ENCODE measurements at places on chromosomes 3 and 15.

- DNase-seq, result no peak
Measured at GRCh38 chr3:54985856-54986255, 58.0 kb upstream of the LRTM1 start.

DNA sequence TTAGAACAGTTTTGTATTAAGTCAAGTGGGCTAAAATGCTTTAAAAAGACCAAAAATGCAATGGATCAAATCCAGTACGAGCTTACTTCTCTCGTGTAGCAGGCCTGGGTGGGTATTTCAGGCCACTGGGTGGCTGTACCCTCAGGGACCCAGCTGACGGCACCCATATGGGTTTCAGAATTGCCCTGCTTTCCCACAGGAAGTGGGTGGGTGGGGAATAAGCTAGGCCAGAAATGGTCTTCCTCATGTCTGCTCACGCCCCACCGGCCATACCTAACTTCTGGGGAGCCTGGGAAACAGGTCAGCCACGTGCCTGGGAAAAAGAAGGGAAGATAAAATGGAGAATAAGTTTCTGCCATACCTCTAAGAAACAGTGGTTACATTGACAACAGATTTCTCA is 20.3 kb downstream of the GPR160 start:
- no peak for DNase-seq

DNA sequence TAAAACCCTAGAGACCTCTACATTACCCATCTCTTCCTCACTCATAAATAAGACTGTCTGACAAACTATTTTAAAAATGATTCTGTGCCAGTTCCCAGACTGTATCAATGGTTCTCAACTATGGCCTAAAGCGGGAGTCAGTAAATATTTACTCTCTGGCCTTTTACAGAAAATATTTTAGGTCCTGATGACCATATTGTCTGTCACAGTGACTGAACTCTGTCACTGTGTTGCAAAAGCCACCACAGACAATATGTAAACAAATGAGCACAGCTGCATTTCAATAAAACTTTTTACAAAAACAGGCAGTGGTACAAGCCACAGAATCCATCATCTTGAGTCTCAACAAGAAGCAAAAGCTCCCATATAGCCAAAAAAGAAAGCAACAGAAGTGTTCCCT is 45.4 kb downstream of the PLOD2 start:
- no peak for DNase-seq

DNA sequence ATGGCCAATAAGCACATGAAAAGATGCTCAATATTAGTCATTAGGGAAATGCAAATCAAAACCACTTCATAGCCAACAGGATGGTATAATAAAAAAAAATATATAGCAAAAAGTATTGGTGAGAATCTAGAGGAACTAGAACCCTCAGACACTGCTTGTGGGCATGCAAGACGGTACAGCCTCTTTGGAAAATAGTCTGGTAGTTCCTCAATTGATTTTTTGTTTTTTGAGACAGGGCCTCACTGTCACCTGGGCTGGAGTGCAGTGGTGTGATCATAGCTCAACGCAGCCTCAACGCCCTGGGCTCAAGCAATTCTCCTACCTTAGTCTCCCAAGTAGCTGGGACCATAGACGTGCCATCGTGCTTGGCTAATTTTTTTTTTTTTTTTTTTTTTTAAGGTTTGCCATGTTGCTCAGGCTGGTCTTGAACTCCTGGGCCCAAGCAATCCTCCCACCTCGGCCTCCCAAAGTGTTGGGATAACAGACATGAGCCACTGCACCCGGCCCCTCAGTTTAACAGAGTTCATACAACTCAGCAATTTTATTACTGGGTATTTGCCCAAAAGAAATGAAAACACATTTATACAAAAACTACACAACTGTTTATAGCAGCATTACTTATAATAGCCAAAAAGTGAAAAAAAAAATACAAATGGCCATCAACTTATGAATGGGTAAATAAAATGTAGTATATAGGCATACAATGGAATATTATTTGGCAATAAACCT is 5.1 kb downstream of the PRC1 start:
- DNase-seq, result no peak

- DNase-seq, result no peak
Measured at GRCh38 chr3:65951836-65952505, 86.7 kb downstream of the MAGI1 start.

DNA sequence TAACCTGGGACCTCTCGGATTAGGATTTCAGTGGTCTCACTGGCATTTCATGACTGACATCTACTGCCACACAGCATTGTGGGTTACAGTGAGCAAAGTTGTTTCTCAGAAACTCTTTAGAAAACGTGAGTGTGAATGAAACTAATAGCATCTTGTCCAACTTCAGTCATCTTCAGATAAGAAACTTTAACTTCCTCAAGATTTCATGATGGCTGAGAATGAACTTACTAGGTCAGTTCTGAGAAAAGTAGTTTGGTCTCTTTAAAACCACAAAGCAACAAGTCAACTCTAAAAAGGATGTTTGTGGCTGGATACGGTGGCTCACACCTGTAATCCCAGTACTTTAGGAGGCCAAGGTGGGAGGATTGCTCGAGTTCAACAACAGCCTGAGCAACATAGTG is 14.2 kb upstream of the HOMER2 start:
- no peak for DNase-seq

GRCh38 chr15:90685591-90686434 is 31.3 kb upstream of the BLM start:
- DNase-seq, result no peak

GRCh38 chr3:95351158-95351557 is 1288.3 kb downstream of the NSUN3 start:
- DNase-seq, result no peak

All from mesothelial cell of epicardium (in vitro differentiated cells).